ENCODE measurements at places on chromosomes 2 and 18.
A peak's percentile ranks its signal among the peaks of the same experiment; 100 is the strongest.

GRCh38 chr18:7196421-7196820 lies 34.5 kb upstream of the LRRC30 start:
- no peak for DNase-seq

GRCh38 chr2:221112744-221113143 lies 459.4 kb downstream of the EPHA4 start:
- DNase-seq = peak; percentile 40

GRCh38 chr2:189685540-189686229 lies 11.2 kb downstream of the ANKAR start:
- no peak for DNase-seq

DNA sequence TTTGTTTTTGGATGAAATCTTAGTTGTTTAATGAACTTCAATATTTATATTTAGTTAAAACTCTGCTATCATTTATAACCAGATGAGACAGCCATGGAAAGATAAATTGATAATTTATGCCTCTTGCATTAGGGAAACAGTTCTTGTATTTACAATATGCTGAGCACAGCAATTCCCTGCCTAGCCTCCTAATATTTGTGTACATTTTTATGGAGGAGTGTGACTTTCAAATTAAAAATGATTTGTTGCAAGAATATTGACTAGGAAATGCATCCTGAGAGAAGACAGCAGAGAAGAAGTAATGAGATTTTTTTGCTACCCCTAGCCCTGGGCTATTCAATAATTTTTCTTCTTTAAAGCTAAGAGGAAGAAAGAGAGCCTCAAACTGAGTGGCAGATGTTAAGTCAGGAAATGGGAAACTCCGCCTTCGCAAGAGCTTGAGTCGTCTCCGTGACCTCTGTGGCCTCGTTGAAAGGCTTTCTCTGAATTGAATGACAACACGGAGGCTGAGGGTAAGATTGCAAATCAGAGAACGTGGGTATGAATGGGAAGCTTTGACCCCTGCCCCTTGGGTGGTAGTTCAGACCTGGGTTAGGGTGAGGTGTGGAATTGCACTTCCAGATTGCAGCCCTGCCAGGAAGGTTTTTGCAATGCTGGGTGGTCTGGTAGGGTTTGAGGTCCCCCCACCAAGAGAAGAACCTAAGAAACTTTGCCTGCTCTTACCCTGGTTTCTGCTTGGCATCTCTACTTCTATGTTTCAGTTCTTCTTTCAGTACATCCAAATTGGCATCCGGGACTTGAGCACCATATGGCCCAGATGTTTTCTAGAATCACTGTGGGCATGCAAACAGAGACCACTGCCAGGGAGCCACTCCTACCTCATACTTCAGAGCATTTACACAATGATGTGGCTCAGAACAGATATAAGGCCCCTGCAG lies 210.3 kb upstream of the RBMS1 start:
- DNase-seq = no peak

DNA sequence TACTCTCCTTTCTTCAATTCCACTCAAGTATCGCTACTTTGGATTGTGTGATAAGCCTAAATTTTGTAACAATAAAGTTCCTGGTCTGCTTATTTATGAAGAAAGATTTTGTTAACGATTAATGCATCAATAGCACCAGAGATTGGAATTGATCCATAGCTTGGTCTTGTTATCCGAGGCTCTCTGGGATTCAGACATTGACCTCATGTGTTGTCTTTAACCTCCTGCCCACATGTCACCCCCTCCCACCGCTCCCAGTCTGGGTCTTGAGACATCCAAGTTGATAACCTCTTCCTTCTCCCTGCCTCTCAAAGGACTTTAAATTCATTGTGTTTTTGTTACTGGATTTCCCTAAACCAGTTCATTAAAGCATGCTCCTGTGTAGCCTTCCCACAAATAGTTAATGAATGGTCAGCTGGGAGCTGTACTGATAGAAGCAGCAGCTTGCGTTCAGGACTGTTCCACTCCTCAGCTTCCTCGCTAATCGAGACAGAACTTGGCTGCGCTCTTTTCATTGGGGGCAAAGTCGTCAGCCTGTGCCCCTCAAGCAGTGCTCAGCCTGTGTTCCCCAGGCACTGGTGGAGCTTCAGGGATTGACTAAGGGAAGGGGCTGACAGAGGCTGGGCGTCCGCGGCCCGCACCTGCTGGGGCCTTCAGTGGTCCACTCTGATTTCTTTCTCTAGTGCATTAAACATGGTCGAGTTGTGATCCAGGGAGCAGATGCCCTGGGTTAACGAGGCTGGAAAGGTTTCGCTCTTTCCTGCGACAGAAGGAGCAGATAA lies 18.9 kb downstream of the ASB1 start:
- DNase-seq = no peak

DNA sequence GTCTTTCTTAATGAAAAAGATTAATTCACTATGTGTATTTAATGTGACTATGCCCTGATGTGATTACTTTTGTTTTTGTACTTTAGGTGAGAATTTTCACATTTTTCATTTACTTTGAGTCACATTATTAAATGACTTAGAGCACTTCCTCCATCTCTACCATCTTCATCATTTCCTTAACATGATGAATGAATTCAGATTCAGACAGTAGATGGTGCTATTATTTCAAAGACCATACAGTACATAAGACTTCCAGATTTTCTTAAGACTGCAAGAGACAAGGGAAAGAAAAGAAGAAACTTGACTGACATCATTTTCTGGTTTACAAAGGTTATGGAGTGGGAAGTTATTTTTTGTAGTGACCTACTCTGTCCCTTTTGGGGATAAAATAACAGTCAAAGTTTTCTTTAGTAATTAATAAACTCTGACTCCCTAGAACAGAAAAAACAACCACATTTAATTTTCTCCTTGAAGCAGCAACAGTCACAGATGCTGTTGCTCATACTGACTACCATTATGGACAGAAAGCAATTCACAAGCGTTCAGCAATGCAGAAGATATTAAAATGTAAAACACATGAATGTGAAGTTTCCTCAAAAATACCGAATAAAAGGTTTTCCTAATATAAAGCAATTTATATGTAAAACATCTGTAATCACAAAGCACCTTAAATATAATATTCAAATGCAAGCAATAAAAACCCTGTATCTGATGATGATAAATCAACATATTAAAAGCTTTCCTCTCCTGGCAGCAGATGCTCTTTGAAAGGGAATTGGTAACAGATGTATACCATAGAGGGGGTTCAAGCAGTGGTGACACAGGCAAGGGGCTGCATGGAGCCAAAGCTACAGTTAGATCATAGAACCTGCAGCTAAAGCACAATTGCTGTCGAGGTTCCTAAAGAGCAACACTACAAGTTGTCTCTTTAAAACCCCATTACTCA lies 1010.9 kb upstream of the NXPH2 start:
- peak; percentile 74 for DNase-seq

DNA sequence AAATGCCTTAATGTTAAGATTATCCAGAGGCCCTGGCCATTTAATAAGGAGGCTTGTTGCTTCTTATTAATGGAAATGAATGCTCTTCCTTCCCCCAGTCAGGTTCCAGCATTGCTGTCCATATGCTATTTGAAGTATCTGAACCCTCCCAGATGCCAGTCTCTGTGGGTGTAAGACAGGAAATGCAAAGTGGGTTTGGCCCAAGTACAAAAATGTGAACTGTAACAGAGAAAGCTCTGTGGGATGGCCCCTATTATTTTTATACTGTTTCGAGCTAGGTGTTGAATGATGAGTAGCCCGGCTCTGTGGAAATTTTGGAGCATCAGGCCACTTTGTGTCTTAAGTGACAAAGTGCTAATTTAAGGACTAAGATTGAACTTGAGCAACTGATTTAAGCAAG lies 141.0 kb downstream of the UXS1 start:
- DNase-seq = peak; percentile 20

DNA sequence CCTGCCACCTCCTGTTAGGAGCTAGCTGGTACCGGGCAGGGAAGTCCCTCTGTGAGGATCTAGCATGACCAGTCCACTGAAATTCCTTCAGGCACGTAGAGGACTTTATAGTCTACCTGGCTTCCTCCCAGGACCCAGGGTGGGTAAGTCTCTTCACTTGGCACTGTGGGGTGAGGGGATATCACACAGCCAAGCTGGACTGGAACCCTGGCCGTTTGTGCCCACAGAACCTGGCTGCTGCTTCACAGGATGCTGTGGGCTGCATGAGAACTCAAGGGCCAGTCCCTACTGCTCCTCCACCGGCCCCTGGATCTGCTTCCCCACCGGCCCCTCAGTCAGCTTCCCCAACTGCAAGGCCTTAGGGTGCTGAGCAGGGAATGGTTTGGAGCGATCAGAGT lies 35.8 kb downstream of the HS1BP3 start:
- DNase-seq = no peak

- no peak for DNase-seq
Measured at GRCh38 chr2:125573432-125573831, 1082.5 kb upstream of the GYPC start.

DNA sequence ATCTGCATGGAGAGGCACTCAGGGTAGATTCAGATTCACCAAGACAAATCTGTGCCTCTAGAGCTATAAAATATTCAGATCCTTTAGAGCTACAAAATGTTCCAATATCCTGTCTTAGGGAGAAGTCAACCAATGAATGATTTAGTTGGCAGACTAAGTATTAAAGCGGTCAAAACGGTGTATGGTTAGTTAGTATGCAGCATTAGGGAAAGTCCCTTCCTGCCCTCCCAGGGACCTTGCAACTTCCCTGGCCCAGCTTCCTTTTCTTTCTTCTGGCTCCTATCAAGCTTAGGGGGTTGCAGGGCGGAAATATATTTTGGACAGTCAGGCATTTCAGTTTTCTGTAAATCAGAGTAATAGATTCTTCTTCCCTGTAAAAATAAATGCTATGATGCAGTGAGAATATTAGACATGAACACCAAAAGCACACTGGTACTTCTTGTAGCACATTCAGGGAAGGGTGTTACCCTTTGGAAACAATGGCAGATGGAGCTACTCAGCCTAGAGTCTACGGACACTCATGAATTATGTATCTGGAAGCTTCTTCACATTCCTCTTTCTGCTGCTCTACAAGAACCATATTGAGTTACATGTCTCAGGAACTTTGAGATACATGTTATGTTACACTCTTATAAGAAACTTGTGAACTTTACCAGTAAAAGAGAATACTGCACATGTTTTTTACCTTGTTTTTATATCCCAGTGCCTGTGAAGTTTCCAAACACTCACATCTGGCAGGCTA lies 45.7 kb downstream of the CCDC93 start:
- DNase-seq = no peak

All from NCI-H1694 (cell line).